ENCODE measurements at places on chromosomes 16 and 17.

- no peak for DNase-seq
These were observed 31.2 kb downstream of the NSMCE1 start for GRCh38 chr16:27237219-27238015.

GRCh38 chr16:30893417-30893743 is 497 bp downstream of the BCL7C start:
- DNase-seq = no peak

GRCh38 chr17:9389111-9389527 is 186.5 kb downstream of the STX8 start:
- no peak for DNase-seq

- DNase-seq = no peak
These were observed 7.4 kb downstream of the ARRB2 start for GRCh38 chr17:4717791-4718190.
